ENCODE measurements at places on chromosomes 4 and X.

DNA sequence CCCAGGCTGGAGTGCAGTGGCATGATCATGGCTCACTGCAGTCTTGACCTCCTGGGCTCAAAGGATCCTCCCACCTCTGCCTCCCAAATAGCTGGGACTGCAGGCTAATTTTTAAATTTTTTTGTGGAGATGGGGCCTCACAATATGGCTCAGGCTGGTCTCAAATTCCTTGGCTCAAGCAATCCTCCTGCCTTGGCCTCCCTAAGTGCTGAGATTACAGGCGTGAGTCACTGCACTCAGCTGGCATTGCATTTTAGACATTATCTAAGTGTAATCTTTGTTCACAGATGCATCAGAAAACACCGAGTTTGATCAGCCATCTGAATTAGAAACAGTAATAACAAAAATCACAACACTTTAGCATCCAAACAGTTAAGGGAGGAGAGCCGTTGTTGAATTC is 53.4 kb upstream of the CBR4 start:
- DNase-seq = no peak

GRCh38 chr4:154160519-154161301 is 330.9 kb downstream of the DCHS2 start:
- DNase-seq = no peak

GRCh38 chr4:17721496-17722355 is 59.7 kb downstream of the FAM184B start:
- peak; percentile 86 for DNase-seq

- DNase-seq = no peak
Observed at GRCh38 chr4:108458681-108459080, 161.7 kb upstream of the RPL34 start.

DNA sequence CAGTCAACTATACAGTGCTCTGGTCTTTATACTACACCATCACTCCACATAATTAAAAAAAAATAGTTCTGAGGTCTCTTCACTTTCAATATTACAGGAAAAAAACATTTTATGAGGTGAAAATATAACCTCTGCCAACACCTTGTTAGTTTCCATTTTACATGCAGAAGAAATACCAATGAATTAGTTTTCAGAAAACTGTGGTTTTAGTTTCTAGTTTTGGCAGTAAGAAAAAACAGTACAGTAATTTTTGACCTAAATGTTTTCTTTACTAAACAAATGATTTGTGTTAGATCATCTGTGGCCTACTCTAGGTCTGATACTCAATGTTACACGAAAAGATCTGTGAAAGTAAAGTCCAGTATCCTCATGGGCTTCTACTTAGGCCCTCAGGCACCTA is 10.0 kb downstream of the SULT1E1 start:
- no peak for DNase-seq

- no peak for DNase-seq
Observed at GRCh38 chr4:8439168-8439567, 1.4 kb downstream of the ACOX3 start.

GRCh38 chr4:25984266-25984665 is 70.2 kb downstream of the SMIM20 start:
- DNase-seq = no peak

GRCh38 chr4:137623013-137623412 is 90.7 kb upstream of the PCDH18 start:
- DNase-seq = no peak

DNA sequence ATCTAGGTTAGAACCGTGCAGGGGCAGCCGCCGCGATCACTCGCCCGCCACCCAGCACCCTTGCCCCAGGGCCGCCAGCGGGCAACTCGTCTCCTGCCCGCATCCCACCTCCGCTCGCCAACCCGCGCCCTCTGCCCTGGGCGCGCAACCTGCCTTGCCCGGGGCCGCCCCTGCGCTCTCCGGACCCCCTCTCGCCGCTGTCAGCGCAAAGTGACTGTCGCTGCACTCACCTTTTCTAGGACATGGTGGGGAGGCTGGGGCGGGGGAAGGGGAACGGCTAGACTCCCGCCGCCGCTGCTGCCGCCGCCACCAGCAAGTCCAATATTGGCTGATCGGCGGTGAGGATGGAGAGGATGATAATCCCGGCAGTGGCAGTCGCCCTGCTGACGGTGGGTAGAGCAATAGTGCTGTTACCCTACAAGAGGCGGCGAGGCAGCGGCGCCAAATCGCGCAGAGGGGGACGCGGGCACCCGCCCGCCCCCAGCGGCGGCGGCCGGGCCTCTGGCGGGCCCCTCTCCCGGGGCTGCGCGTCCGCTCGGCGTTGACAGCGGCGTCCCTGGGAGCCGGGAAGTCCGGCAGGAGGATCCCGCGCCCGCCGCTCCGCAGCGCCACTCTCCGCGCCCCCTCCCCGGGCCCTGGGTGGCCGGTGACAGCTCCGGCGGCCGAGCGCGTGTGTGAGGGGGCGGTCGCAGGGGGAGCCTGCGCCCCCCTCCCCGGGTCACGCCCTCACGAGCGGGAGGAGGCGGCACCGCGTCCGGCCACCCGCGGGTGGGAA is 2.3 kb upstream of the NR3C2 start:
- DNase-seq = no peak

DNA sequence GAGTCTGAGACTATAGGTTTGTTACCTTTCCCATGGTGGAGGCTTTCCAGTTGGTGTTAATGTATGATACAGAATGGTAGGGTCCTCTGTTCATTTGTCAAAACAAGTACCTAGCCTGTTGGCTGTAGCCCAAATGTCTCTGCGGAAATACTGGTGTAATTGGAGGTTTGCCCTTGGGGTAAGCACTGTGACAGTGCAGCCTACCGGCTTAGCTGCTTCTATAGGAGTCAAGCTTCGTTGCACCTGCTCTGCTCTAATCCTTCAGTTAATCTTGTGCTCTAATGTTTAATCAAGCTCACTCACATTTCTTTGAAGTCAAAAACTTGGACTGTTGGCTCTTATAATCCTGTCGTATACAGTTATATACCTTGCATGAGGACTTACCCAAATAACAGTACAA is 203.4 kb downstream of the CCNG2 start:
- no peak for DNase-seq

GRCh38 chr4:39825741-39826231 is 127.8 kb downstream of the UBE2K start:
- DNase-seq = no peak

GRCh38 chrX:111114806-111115205 is 18.8 kb downstream of the PAK3 start:
- no peak for DNase-seq

DNA sequence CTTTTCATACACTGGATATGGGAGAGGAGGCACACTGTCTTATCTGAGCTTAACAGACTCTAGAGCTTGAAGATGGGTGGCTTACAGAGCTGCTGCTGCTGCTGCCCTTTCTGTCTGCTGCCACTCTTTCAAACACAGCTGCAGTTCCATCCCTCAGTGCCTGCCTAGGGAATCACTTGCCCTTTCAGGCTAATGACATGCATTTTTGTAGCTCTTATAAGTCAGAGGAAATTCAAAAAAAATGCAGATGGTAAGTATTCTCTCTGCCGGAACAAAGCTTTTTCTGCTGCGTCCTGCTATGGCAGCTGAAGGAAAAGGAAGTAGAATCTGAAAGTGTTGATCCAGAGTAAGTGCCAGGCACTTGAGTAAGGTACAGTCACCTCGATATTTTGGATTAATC is 460.4 kb upstream of the DIAPH2 start:
- DNase-seq = no peak

DNA sequence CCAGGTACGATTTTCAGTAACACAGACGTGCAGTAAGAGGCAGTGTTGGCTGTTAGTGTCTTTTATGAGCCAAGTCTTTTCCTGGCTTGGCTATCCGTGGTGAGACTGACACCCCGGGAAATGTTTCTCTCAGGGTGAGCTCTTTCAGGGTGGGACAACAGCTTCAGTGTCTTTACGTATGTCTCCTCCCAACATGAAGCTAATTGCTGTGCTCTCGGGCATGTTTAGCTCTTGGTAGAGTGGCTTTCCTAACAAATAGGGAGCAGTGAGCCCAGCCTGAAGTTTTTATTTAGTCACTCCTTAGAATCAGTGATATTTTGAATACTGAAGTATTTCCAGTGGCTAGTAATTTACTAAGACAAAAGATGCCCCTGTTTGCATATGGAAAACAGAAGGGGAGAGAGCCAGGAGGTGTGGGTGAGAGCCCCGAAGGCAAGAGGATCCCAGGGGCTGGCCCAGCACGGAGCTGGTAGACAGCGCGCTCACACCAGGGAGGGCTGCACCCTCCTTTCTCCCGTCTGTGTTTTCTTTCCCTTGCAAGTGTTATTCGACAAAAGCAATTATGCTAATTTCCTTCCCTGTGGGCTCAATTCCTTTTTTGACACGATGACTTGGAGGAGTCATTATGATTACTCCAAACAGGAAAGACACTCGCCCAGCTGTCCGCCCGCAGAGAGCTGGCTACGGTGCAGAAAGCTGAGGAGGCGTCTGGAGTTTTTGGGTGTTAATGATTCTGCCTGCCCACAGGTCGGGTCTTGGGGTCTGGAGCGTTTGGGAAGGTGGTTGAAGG is 47.7 kb downstream of the PDGFRA start:
- no peak for DNase-seq

DNA sequence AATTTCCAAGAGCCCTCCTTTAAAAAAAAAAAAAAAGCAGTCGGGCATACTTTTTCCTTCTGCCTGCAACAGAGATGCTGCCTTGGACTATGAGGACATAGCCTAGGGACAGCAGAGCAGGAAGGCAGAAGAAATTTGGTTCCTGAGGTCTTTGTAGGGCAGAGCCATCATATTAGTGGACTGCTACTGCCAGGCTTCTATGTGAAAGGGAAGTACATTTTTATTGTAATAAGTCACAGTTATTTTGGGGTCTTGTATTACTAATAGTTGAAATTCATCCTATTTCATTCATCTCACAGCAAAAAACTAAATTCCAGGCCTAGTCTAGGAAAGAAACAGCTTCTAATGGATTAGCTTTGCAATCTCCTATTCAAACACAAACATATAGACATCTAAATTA is 211.2 kb downstream of the NSUN7 start:
- DNase-seq = no peak

DNA sequence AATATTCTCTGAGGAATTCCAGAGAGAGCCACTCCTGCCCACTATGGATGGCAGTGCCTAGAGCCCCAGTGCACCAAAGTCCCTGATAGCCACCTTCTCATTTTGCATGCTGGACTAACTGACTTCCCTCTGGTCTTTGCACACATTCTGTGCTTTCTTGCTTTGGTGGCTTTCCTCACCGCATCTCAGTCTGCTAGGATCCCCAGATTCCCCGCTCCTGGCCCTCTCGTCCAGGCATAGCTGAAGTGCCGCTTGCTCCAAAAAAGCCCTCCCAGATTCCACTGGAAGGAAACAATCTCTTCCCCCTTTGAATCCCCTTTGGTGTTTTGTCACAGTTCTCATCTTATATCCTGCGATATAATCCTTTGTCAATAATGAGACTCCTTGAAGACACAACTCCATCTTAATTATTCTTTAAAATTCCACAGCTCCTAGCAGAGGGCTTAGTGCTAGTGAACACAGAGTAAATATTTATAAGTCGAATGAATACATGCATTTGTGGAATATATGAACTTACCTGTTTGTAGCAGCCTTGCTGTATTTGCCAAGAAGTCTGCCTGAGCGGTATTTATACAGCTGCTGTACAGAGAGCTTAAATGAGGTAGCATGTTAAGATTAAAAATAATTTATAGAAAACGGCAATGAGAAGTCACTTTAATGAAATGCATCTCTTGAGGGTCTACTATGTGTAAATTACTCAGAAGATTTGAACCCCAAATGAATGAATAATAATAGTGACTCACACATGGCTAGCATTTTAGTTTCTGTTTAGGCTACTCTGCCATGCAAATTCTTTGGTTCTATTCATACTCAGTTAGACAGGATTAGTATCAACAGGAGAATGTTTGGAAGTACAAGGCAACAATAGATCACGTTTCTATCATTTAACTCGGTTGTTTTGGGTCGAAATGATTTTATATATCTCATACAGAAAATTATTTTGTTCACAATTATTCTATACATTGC is 421.9 kb upstream of the TENM3 start:
- DNase-seq = no peak

DNA sequence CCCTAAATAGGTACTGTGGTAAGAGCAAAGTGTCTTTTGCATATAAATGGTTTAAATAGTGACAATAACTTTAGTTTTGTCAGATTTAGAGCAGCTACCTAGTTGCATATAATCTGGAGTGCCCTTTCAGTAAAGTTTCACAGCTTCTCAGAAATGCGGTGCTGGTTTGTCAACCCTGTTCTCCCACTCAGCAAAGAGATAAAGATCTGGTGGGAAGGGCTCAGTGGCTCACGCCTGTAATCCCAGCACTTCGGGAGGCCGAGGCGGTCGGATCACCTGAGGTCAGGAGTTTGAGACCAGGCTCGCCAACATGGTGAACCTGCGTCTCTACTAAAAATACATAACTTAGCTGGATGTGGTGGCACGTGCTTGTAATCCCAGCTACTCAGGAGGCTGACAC is 45.6 kb upstream of the TENM3 start:
- DNase-seq = no peak

DNA sequence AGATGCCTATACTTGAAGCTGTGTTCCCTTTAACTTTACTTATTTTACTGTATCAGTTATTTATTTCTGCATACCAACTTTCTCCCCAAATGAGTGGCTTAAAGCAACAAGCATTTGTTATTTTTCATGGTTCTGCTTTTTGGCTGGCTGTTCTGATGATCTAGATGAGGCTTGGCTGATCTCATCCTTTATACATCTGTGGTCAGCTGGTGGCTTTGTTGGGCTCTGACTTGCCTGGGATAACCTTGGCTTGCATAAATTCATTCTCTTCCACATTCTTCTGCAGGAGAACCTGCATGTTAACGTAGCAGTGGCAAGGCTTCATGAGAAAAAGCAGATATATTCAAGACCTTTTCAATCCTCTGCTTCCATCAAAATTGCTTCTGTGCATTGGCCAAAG is 1317.6 kb downstream of the ADGRL3 start:
- no peak for DNase-seq

DNA sequence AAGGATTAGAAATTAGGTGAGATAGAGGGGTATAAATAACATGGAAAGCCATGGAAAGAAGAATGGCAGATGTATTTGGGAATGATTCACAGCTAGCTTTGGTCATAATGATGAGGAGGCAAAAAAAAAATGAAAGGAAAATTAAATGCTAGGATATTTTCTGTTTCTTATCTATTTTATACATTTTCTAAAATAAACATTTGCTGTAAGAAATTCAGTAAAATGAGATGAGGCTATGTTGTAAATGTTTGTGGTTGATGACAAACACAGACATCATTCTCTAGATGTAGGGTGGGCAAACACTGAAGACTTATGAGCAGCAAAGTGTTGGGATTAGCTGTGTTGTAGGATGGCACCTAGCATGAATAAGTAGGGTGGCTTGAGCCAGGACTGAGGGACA is 407.1 kb downstream of the IL15 start:
- no peak for DNase-seq

- DNase-seq = no peak
Observed at GRCh38 chr4:22490718-22491315, 25.0 kb downstream of the ADGRA3 start.

DNA sequence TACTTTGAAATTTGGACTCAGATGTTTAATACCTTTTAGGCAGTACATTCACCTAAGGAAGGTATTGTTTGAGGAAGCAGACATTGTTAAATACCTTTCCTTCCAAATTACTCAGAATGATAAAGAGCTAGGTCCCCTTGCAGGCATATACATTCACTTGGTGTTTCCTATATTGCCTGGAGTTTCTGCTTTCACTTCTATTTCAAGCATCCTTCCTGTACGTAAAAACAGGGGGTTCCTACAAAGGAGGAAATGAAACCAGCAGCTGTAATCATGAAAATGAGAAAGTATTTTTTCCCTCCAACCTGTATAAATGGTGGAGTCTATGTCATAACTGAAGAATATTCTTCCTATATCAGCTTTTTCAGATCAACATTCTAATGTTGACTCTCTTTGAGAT is 90.4 kb upstream of the RASGEF1B start:
- DNase-seq = no peak
